ENCODE measurements at places on chromosomes 6 and 20.

DNA sequence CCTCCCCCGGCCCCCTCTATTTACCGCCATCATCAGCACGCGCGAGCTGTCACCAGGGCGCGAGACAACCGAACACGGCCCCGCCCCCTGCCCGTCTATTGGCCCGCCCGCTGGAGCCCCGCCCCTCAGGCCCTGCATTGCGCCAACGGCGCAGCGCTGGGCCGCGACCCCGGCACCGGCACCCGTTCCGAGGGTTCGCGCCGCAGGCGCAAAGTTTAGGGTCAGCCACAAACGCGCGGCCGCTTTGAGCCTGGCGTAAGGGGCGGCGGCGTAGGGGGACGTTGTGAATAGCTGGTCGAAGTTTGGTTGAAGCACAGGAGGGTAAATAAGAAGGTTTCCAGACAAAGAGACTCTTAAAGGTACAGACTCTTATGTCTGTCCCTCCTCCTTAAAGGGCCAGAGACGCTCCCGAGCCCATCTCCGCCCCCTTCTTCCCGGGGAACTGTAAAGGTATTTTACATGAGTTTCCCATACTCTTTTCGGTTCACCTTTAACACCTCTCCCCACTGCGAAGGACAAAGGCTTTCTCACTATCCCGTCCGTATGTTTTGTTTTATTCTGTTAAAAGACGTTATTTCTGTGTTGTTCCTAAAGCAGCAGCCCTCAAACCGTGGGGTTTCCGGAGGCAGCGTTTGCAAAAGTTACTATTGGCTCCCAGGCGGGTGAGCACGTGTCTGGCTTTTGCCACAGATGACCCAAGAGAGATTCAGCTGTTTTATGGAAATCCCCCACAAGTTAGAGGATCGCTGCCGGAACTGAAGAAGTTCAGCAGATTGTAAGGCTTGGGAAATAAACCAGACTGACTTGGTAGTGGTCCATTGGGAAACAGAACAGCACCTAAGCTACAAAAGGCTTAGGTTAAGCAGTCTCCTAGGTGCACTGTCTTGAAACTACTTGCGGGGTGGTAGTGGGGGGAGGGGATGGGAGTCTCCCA lies at the start of gene USP49:
Gene USP49, minus strand, starts transcription at position 76 of the 934 bp plus-strand sequence. CDS start 88,392 bp downstream, outside the sequence.
- DNase-seq: peak; percentile 84

GRCh38 chr6:129576456-129576855 lies 133.5 kb downstream of the ARHGAP18 start:
- DNase-seq: no peak

DNA sequence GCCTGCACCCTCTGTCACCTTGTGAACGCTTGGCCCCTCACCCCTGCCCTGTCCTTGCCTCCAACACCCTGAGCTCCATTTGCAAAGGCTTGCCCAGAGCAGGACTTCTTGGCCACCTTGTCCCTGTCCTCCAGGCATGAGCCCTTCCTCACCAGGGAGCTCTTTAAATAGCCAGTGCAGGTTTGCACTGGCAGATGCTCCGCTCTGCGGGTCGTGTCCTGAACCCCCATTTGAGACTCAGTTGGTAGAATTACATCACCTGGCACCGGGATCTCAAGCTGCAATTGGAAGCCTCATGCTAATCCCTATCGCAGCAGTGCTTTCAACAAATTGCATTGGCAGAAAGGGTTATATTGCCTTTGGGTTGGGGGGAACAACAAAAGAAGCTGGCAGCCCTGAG lies 85.9 kb downstream of the TRMT6 start:
- no peak for DNase-seq

GRCh38 chr20:10784554-10785183 lies 110.9 kb upstream of the JAG1 start:
- no peak for DNase-seq

DNA sequence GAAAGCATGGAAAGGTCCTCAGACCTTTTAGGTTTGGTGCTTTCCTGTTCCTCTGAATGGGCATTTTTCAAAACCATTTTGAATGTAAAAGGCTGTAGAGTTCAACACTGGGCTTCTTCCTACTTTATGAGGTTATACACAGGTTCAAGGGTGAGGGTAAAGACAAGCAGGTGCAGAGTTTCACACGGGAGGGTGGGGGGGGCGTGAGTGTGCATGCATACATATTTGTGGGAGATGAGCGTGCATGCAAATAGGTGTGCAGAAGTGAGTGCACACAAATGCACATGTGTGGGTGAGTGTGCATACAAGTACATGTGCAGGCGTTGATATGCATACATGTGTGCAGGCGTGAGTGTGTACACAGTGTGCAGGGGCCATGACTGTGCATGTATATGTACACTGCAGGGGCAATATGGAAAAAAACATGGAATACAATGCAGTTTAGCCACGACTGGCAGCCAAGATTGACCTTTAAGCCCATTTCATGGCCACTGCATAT lies 183.1 kb downstream of the GMPR start:
- no peak for DNase-seq

GRCh38 chr6:156795825-156796224 lies 18.6 kb downstream of the ARID1B start:
- DNase-seq: no peak

- DNase-seq: no peak
Observed at GRCh38 chr6:34052918-34053608, 92.8 kb downstream of the GRM4 start.

- DNase-seq: no peak
Observed at GRCh38 chr6:160801418-160801817, 99.4 kb downstream of the PLG start.

GRCh38 chr20:21183722-21184121 lies 57.8 kb downstream of the KIZ start:
- DNase-seq: no peak

GRCh38 chr6:56851541-56852259 lies 103.2 kb upstream of the BEND6 start:
- DNase-seq: no peak

GRCh38 chr20:19789009-19789408 lies 31.0 kb downstream of the RIN2 start:
- DNase-seq: no peak

DNA sequence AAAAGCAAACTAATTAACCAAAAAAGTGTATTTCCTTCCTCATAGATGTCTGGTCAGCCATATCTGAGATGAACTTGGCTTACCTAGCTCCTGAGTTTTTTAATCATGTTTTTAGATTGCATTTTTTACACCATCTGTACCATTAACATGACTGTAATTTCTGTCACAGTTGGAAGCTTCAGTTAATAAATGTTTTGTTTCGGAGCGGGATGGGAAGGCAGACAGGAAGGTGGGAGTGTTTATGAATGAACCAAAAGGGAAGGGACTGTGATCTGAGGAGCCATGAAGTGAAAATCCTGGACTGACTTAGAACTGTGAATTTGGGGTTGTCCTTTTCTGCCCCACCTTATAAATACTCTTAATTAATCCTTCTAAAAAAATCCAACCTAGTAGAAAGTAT lies 445.6 kb upstream of the SOX4 start:
- no peak for DNase-seq

- no peak for DNase-seq
Observed at GRCh38 chr6:170096191-170096802, 194.6 kb downstream of the DLL1 start.

DNA sequence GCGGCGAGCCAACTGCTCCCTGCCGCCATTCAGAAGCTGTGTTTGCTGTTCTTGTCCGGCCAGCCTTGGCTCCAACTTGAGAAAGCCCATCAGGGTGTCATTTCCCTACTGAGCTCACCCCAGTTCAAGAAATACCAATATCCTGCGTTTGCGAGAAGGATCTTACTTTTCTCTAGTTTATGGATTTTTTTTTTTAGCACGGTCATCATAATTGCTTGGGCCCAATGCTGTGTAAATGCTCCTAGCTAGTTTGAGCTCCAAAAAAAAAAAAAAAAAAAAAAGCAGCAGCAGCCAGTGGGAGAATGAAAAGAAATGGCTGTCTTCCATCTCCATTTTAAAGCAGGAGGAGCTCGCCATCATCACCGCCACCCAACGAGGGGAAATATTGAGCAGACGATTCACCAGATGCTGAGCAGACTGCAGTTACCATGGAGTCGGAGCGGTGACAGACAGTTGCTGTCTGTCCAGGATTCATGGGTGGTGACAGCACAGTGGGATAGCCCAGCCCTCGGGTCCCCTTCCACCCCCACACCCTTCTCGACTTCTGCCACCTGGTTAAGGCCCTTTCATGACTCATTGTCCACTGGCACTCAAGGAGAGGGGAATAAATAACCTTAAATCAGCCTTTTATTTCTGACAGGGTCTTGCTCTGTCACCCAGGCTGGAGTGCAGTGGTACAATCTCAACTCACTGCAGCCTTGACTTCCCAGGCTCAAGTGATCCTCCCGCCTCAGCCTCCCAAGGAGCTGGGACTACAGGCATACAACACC lies 132.4 kb upstream of the SNX9 start:
- DNase-seq: no peak

- DNase-seq: no peak
Observed at GRCh38 chr20:14957402-14957801, 620.0 kb upstream of the FLRT3 start.

DNA sequence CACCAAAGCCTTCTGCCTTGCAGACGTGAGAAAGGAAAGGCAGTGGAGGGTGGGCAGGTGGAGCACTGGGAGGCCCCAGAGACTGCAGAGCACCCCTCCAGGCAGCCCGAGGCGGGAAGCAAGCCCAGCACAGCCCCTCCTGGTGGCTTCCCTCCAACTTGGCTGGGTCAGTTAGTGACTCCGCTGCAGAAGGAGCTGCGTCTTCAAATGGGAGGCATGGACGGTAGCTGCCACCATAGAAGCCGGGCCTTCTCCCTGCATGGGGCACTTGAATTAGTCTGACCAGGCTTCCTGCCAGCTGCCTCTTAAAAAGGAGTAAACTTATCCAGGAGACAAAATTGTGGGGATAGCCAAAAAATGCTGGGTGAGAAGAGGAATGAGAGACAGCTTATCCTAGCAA lies 88.0 kb upstream of the RPS6KA2 start:
- DNase-seq: no peak

- DNase-seq: no peak
Observed at GRCh38 chr6:168206661-168207274, 112.8 kb downstream of the DACT2 start.

DNA sequence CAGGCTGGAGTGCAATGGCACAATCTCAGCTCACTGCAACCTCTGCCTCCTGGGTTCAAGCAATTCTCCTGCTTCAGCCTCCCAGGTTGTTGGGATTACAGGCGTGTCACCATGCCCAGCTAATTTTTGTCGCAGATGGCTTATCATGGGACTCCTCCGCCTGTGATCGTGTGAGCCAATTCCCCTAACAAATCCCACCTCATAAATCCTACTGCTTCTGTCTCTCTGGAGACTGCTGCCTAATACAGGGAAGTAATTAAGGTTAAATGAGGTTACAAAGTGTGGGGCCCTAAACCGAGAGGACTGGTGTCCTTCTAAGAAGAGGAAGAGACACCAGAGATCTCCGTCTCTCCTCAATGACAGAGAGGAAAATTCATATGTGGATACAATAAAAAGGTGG lies 52.0 kb downstream of the TRPC4AP start:
- DNase-seq: no peak

- DNase-seq: no peak
Observed at GRCh38 chr6:6460416-6460815, 128.1 kb upstream of the LY86 start.

DNA sequence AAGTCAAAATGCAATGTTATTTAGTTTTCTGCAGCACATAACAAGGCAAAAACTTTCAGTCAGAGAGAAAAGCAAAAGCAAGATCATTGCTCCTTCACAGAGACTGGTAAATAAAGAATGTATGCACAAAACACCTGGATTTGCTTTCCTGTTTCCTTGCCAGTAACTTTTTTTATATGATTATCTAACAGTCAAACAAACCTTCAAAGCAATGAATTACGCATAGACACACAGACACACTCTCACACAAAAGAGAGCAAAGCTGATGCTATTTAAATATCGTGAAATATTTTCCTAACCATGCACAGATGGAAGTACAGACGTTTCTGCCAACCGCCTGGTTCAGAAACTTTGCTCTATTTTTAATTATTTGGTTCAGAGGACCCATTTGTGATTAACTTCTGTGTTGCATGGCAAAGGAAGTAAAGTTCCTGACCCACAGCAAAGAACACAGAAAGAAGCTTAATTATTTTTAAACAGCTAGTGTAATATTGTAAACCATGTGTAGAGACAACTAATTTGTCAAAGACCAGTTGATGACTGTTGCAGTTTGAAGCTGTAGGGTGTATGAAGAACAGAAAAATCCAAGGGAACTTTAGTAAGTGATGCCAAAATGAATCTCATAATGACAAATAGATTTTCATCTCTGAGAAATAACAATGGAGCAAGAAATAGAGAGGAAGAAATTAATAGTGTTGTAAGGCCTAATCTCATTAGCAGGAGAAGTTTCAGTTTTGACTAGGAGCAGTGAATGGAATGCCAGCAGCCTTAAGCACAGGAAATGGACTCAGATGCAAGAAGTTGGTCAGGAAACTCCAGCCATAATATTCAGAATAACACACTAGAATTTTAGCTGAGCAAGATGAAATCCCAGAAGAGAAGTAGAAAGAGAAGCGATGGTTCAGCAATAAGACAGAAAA lies 24.1 kb downstream of the ATXN1 start:
- DNase-seq: no peak

All from activated T-helper 1 cell treated with anti-CD3 and anti-CD28 coated beads, Interleukin-2, amount 50 U/mL, for 16 hours (primary cell).